Stimulated activated CD8-positive, alpha-beta memory T cell treated with anti-CD3 and anti-CD28 coated beads, Interleukin-4, amount 100 ng/mL, for 1 hour (primary cell): ENCODE measurements at places on chromosomes 6 and 20.

DNA sequence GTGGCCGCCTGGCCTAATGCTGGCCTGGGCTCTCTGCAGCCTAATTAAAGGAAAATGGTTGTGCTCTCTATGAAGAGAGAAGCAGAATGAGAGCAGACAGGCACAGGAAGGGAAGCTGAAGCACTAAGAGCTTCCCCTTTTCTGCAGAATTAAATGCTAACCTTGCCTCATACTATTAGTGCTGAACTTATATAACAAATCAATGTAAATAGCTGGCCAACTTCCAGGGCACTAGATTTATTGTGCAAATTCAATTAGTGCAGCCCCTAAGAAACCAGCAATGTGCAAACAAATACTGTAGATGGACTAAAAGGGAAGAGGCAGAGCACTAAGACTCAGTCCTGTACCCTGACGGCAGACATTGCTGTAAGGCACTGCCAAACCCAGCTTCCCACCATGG is 36.1 kb upstream of the INSM1 start:
- no peak for DNase-seq

GRCh38 chr20:40424695-40425094 is 264.3 kb downstream of the MAFB start:
- no peak for DNase-seq

DNA sequence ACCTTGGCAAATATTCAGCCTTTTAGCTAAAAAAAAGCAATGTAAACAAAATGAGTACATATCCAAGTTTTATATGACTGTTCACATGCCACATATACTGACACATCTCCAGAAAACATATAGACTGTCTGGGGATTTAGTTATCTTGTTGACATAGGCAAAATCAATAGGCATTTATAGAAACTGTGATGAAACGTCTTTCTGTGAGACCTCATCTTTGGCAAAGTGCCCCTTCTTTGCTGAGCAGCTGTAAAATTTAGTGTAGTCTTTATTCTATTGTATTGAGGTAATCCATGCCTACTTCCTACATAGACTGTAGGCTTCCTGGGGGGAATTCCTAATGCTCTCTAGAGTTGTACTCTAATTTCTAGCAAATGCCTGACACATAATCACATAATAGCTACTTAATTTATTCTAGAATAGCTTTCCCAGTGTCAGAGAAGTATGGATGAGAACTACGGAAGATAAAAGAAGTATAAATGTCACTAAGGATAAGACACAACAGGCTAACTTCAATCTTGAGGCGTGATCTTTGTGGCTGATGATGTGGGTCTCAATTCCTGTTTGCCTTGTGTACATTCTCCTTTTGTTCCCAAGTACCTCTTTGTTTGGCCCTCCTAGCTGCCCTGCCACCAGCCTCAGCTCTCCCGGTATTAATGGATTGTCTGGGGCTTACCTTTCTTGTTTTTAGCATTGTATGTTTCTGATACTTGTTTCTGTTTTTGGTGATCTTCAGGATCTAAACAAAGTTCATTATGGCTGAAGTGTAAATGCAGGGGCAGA is 30.6 kb downstream of the PTCHD4 start:
- DNase-seq: no peak

DNA sequence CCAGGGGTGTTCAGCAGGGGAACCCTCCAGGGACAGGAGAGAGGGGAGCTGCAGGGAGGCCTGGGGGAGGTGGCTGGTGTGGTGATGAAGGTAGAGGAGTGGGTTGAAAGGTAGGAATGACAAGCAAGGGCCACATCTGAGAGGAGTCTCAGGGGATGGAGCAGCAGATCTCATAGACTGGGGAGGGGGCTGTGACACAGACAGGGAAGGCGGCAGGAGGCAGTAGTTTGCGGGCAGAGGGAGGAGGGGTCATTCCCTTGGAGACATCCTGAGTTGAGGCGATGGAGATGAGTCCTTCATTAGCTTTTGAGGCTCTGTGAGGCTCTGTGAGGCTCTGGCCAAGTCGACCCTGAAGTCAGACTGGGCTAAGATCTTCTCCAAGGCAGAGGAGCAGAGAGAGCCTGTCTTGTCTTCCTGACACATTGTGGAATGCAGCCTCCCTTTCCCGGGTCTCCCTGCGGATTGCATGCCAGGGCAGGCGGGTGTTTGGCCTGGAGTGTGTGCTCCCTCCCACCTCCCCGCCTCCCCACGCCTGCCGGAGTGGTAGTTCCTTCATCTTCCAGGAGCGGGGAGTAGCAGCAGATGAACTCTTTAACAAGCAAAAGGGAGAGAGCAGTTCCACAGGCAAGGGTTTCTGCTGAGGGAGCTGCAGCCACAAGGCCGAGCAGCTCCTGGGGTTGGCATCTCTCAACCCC is 34.3 kb upstream of the MLN start:
- DNase-seq: no peak

DNA sequence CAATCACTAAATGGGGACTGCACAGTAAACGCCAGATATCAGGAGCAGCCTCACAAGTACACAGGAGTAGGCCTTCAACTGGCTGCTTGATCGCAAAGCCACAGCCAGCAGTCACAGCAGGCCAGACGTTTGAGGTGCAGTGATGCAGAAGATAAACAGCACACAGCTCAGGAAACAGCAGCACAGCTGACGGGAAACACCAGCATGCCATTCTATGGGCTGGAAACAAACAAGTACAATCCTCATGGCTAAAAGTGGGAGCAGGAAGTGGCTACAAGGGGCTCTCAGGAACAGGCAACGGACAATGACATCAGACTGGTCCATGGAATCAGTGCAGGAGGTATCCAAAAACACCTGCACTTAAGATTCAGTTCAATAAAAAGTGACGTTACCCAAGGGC is 111.0 kb downstream of the DTNBP1 start:
- DNase-seq: no peak

- no peak for DNase-seq
Observed at GRCh38 chr20:64063389-64064144, 569 bp downstream of the TCEA2 start.

DNA sequence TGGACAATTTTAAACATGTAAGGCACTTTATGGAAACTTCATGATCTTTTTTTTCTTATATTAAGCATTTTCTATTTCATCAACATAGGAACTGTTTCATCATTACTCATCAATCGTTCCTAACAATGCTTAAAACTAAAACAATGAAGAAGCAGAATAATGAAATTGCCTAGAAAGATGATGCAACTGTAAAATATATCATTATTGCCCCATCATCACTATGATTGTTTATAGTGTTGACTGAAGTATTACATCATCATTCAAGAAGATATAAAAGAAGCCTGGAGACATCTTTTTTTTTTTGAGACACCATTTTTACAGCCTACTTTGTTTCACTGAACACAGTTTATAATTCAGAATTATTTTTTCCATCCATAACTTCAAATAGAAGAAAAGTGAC is 147.2 kb downstream of the TRDN start:
- DNase-seq: no peak

DNA sequence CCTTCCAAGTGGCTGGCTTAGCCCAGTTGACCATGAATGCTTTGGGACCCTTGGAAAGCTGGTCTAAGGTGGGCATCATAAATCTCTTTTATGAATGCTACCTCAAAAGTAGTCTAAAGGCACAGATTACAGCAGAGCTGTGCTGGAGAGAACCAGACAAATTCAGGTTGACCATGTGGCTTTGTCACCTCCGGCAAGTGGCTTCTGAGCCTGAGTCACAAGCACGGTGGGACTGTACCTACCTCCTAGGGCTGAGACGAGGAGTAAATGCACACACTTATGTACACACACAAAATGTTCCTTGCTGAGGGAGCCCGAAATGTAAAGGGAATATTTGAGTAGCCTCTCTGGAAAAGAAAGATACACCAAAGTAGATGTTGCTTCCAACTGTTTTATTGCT is 155.9 kb downstream of the NFATC2 start:
- no peak for DNase-seq

- no peak for DNase-seq
Observed at GRCh38 chr6:117359581-117359980, 66.2 kb downstream of the ROS1 start.

- DNase-seq: no peak
Observed at GRCh38 chr6:125942672-125943527, 13.7 kb upstream of the HINT3 start.

DNA sequence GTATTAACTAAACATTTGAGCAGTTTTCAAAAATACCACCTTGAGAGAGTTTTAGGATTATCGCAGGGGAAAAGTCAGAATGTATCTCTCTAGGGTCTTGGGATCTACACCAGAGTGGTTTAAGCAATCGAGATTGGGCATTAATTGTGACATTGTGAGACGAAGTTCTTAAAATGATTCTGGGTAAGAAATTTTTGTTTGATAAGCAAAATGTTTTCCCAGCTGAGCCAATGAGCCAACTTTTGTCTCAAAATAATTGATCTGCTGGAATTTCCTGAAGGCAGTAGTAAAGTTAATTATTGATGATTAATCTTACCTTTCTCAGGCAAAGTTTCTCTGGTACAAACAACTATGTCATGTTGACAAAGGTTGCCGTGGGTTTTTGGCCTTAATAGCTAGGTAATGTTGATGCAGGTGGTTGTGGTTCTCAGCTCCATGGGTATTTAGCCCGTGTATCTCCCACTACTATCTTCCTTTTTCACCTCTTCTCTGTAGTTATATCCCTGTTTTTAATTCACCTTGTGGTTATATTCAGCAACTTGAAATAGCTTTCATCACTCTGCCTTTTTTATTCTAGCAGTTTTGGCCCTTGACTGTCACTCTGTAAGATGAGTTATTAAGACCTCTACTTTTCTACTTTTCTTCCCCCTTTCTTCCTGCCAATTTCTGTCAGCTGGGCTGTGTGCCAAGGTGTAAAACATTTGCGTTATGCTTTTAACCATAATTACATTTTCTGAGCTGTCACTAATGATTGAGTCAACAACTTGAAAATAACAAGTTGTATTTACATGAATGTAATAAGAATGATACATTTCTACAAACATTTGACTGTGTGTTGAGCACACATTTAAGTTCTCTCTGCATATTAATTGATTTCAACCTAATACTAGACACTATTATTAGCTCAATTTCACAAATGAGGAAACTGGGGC is 368.3 kb upstream of the BTBD3 start:
- no peak for DNase-seq

DNA sequence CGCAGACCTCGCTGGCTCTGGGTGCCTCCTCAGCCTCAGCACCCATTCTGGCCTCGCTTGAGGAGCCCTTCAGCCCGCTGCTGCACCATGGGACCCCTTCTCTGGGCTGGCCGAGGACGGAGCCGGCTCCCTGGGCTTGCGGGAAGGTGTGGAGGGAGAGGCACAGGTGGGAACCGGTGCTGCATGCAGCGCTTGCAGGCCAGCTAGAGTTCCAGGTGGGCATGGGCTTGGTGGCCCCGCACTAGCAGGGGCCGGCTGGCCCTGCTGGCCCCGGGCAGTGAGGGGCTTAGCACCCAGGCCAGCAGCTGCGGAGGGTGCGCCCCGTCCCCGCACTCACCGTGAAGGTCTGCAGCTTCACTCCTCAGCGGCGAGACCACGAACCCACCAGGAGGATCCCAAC is 30.4 kb downstream of the DEFB114 start:
- DNase-seq: no peak

GRCh38 chr6:156402628-156403027 is 374.6 kb upstream of the ARID1B start:
- no peak for DNase-seq

GRCh38 chr20:2152317-2152716 is 50.7 kb downstream of the STK35 start:
- no peak for DNase-seq

- no peak for DNase-seq
Observed at GRCh38 chr6:152922706-152923105, 60.1 kb downstream of the FBXO5 start.

DNA sequence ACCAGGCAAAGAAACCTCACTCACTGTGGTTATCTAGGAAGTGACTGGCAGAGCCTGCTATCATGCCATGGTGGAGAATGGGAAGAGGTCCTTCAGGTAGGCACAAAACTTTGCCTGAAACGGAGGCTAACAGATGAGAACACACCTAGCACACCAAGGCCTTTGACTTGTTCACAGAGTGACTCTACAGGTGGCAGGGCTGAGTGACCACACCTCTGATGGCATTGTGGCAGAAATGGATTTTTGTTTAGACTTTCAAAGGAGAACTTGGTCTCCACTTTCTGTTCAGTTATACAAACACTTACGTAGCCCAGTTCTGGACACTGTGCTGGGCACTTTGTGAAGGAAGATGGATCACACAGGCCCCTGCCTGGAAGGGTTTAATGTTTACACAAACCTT is 116.3 kb upstream of the ENPP5 start:
- DNase-seq: no peak

- DNase-seq: no peak
Observed at GRCh38 chr6:9985481-9985880, 429.4 kb downstream of the TFAP2A start.

- no peak for DNase-seq
Observed at GRCh38 chr20:17562804-17563305, 7.0 kb upstream of the DSTN start.

GRCh38 chr6:45830441-45831139 is 185.1 kb downstream of the CLIC5 start:
- no peak for DNase-seq

DNA sequence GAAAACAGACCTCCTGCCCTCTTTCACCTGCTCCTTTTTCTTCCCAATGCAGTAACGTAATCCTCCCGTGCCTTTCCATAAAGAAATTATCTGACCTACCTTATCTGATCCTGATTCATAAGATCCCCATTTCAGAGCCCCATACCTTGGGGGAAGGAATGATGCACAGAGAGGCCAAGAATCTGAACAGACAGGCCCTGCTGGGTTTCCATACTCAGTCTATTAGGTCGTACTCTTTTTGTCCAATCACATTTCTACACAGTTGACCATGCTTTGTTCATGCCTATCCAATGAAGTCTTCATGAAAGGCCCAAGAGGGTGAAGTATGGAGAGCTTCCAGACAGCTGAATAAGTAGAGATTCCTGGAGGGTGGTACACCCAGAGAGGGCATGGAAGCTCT is 25.3 kb downstream of the SRPK1 start:
- no peak for DNase-seq

DNA sequence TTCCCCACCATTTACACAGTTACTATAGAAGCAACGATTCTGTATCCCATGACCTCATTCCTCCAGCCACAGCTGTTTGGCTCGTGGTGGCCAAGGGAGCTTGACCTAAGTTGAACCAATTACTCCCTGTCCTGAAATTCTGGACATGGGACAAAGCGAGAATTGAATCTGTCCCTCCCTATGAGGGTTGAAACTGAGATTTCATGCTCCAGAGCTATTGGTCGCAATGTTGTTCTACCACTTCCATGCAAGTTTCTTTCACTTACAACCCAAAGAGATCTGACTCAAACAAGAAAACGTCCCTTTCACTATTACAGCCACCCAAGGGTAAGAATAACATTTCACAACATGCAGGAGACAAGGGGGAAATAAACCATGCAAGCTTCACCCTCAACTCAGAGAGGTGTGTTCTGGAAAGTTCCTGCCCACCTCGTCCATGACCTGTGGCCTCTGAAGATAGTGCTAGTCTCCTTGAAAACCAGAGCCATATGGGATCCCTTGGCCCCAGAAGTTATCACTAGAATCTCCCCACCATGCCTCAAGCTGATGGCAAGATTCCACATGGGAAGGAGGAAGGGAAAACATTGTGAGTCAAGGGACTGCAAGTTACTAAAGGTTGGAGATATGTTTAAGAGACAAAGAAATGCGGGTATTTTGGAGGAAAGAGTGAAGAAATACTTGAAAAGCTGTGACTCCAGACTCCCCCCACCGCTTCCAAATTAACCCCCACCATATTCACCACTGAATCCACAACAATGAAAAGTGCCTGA is 74.5 kb upstream of the SRSF6 start:
- no peak for DNase-seq

- DNase-seq: no peak
Observed at GRCh38 chr6:90406957-90407356, 110.3 kb upstream of the BACH2 start.

GRCh38 chr6:38417521-38417920 is 222.2 kb downstream of the BTBD9 start:
- no peak for DNase-seq
